Activated CD8-positive, alpha-beta T cell treated with anti-CD3 and anti-CD28 coated beads, Interleukin-2, amount 10 ng/mL, durations not matched to agents 7 days and 5 days (primary cell): ENCODE measurements at places on chromosomes 2 and 18.
A peak's percentile ranks its signal among the peaks of the same experiment; 100 is the strongest.

DNA sequence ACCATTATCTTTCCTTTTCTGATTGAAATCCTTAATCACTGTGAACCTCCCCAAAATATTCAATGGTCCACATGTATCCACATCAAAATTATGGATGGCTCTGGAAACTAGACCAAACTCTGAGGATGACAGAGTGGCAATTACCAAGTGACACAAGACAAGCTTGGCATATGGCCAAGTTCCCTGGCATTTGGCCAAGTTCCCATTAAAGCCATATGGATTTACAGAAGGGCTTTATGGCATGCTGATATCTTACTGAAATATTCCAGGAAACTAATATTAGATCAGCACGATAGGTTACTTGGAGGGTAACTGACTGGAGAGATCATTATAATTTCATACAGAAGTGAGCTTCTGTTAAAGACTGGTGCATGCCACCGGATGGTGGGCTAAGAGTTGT lies 21.9 kb upstream of the CERS6 start:
- no peak overlapping the region for H3K27ac ChIP-seq
- peaks cover 36% of the 10 kb centered on the region for H3K4me1 ChIP-seq
- no peak overlapping the region for H3K4me3 ChIP-seq
- no peak for DNase-seq

DNA sequence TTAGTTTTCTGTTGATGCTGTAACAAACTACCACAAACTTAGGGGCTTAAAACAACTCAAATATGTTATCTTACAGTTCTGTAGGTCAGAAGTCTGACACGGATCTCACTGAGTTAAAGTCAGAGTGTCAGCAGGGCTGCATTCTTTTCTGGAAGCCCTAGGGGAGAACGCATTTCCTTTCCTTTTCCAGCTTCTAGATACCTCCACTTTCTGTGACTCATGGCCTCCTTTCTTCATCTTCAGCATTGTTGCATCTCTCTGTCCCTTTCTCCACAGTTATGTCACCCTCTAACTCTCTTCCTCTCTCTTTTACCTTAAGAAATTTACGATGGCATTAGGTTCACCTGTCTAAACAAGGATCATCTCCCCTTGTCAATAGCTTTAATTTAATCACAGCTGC lies 13.3 kb upstream of the PPP4R1 start:
- no peaks in the 10 kb centered on the region for H3K36me3 ChIP-seq
- H3K4me3 ChIP-seq = no peak overlapping the region
- peaks cover 17% of the 10 kb centered on the region for H3K27me3 ChIP-seq
- no peaks in the 10 kb centered on the region for H3K4me1 ChIP-seq
- DNase-seq = no peak

GRCh38 chr18:13416848-13417247 lies 198.3 kb downstream of the LDLRAD4 start:
- no peak overlapping the region for H3K4me3 ChIP-seq
- DNase-seq = no peak
- H3K36me3 ChIP-seq = peaks cover 11% of the 10 kb centered on the region
- peaks cover 40% of the 10 kb centered on the region for H3K4me1 ChIP-seq
- no peaks in the 10 kb centered on the region for H3K27me3 ChIP-seq

DNA sequence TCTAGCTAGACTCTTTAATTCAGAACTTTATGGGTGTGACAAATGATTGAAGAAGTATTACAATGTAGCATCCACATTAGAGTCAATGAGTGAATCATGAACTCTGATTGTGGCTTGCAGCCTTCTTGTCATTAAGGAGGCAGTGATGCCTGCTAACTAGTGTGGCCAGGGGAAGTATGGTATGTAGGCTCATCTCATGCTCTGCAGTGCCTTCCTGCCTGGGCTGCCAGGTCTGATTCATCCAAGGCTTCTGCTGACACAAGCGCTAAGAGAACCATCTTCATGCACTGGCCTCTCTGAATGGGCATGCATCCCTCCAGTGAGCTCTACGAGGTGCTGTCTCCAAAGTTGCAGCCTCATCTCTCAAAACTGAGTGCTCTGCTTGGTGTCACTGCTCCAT lies 144.3 kb downstream of the MTCL1 start:
- no peak for DNase-seq
- no peak overlapping the region for H3K4me3 ChIP-seq
- H3K36me3 ChIP-seq = no peaks in the 10 kb centered on the region
- peaks cover 5% of the 10 kb centered on the region for H3K27me3 ChIP-seq
- H3K4me1 ChIP-seq = no peaks in the 10 kb centered on the region
- H3K27ac ChIP-seq = no peak overlapping the region

- peaks cover 31% of the 10 kb centered on the region for H3K36me3 ChIP-seq
- no peak for DNase-seq
- H3K4me3 ChIP-seq = no peak overlapping the region
- peaks cover 14% of the 10 kb centered on the region for H3K4me1 ChIP-seq
- H3K27ac ChIP-seq = no peak overlapping the region
Measured at GRCh38 chr2:24830351-24830750, 37.1 kb downstream of the CENPO start.

- H3K4me1 ChIP-seq = no peaks in the 10 kb centered on the region
- DNase-seq = no peak
- peaks cover 4% of the 10 kb centered on the region for H3K27me3 ChIP-seq
Measured at GRCh38 chr2:19569300-19569791, 210.9 kb upstream of the OSR1 start.

DNA sequence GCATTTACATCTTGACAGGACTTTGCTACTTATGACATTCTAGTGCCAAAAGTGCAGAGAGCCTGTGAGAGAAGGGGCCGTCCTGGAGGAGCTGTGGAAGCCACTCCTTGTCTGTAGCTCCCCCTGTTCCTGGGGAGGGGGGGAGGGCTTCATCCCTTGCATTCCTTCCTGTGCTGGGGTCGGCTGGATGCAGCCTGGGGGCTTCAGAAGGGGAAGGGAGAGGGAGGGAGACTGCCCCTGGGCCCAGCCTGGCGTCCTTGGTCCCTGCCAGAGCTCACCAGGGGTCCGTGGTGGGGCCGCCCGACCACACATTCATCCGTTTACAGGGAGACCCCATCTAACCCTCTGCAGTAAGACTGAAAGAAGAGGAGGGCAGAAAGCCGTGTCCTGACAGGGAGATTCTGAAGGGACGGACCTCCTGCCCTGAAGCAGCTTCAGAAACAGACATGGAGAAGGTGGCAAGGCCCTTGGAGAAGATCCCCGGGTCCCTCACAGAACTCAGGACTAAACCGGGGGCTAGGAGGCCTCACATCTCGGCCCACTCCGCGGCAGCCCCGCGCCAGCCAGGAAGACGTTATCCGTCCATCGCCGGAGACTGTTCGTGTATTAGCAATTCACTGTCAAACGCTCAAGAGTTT lies 258.3 kb upstream of the SALL3 start:
- DNase-seq = no peak
- H3K27ac ChIP-seq = no peak overlapping the region
- H3K4me1 ChIP-seq = no peaks in the 10 kb centered on the region

- H3K4me1 ChIP-seq = no peaks in the 10 kb centered on the region
- no peak for DNase-seq
- H3K27me3 ChIP-seq = no peaks in the 10 kb centered on the region
Measured at GRCh38 chr18:65093346-65093745, 657.5 kb upstream of the CDH7 start.

DNA sequence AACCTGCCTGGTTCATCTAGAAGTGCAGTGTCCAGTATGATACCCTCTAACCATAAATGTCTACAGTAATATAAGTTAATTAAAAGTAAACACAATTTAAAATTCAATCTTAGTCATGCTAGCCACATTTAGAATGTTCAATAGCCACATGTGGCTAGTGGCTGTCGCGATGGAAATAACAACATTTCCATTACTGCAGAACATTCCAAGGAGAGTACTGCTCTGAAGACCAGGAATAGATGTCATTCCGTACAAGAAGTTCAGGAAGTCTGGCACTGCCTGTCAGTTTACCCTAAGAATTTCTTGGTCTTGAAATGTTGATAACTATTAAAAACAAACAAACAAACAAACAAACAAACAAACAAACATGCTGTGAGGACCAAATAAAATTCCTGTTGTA lies 17.2 kb downstream of the LANCL1 start:
- DNase-seq = no peak
- peaks cover 32% of the 10 kb centered on the region for H3K36me3 ChIP-seq

- no peak for DNase-seq
- peaks cover 54% of the 10 kb centered on the region for H3K4me1 ChIP-seq
- H3K27me3 ChIP-seq = no peaks in the 10 kb centered on the region
- peak overlapping the region; percentile 95 for H3K4me3 ChIP-seq
- H3K36me3 ChIP-seq = peaks cover 40% of the 10 kb centered on the region
- H3K27ac ChIP-seq = peak overlapping the region; percentile 97
Measured at GRCh38 chr18:51194604-51195003, 2.9 kb downstream of the MEX3C start.
